ENCODE measurements at places on chromosomes 7 and 10.
A peak's percentile ranks its signal among the peaks of the same experiment; 100 is the strongest.

DNA sequence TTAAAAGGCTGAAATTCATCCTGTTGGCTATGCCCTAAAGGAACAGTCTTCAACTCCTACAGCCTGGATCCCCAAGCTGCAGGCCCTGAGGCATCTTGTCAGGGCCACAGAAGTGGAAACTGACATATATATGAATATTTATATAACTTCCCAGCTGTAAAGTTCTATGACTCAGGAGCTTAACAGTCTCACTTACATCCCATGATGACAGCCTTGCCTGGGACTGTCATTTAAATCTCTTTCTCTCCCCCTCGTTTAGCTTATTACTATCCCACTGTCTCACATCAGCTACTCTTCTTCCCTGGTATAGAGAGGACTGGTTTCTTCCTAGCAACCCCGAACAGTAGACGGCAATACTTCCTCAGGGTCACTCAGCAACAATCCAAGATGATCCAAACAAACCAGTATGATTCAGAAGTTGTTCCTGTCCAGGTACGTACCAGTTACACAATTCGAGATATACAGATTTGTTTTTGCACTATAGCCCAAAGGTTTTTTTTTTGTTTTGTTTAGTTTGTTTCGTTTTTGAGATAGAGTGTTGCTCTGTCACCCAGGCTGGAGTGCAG lies 22.7 kb downstream of the KIAA1549 start:
- DNase-seq, result peak; percentile 19

GRCh38 chr10:64036321-64036930 lies 515.2 kb downstream of the REEP3 start:
- DNase-seq, result no peak

DNA sequence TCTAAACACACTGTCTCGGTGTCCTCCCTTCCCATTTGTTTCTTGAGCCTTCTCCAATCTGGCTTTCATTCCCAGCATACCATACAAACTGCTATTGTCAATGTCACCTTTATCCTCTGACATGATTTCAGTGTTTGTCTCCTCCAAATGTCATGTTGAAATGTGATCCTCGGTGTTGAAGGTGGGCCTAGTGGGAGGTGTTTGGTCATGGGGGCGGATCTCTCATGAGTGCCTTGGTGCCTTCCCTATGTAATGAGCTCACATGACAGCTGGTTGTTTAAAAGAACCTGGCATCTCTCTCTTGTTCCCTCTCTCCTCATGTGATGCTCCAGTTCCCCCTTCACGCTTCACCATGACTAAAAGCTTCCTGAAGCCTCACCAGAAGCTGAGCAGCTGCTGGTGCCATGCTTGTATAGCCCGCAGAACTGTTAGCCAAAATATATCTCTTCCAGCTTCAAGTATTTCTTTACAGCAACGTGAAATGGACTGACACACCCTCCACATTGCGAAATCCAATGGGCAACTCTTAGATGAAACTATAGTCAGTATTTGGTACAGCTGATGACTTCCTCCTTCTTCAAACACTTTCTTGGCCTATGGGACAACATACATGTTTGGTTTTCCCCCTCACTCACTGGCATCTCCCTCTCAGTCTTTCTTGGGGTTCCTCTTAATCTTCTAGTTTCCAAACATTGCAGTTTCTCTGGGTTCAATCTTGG lies 27.8 kb downstream of the RNLS start:
- no peak for DNase-seq

- DNase-seq, result no peak
Observed at GRCh38 chr10:71431239-71432100, 34.8 kb downstream of the CDH23 start.

GRCh38 chr7:150962553-150963399 lies 15.3 kb downstream of the KCNH2 start:
- peak; percentile 23 for DNase-seq

- peak; percentile 48 for DNase-seq
Observed at GRCh38 chr7:79050603-79051002, 402.9 kb downstream of the MAGI2 start.

GRCh38 chr7:118372530-118372929 lies 148.0 kb downstream of the ANKRD7 start:
- DNase-seq, result no peak

DNA sequence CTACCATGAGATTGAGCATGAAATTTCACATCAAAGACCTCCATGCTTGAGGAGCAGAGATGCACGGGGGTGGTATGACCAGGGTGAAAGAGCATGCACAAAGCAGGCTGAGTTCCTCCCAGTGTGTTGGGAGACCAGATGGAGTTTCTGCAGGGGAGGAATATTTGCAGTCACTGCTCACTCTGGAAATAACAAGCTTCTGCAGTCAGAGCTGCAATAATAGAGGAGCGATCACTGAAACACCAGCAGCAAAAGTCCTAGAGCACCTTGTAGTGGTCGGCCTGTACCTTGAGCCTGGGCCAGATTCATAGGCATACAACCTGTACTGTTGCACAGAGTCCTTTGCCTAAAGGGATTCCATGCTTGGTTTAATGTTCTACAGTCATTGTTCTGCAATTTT lies 184.5 kb upstream of the SP8 start:
- no peak for DNase-seq

- peak; percentile 64 for DNase-seq
Observed at GRCh38 chr10:31768467-31768866, 160.2 kb downstream of the ARHGAP12 start.

- no peak for DNase-seq
Observed at GRCh38 chr7:50261593-50261992, 42.9 kb upstream of the IKZF1 start.

DNA sequence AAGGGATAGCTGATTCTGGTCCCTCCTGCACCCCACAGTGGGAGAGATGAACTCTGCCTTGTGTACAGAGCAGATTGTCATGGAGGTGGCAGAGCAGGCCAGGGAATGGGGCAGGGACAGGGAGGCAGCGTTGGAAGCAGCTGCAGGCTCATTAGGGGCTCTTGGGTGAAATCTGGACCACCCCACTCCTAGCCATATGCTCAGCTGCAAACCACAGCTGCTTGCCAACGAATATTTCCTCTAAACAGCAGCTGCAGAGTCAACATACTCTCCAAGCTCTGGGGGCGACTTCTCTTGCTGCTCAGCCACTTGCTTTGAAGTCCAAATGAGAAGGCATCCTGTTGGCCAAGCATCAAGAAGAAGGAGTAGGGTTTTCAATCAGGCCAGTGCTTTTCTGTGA lies 302.3 kb upstream of the AUTS2 start:
- no peak for DNase-seq

GRCh38 chr10:6786579-6787031 lies 206.5 kb upstream of the PRKCQ start:
- DNase-seq, result peak; percentile 71

GRCh38 chr7:49371771-49372170 lies 401.7 kb upstream of the VWC2 start:
- DNase-seq, result no peak

DNA sequence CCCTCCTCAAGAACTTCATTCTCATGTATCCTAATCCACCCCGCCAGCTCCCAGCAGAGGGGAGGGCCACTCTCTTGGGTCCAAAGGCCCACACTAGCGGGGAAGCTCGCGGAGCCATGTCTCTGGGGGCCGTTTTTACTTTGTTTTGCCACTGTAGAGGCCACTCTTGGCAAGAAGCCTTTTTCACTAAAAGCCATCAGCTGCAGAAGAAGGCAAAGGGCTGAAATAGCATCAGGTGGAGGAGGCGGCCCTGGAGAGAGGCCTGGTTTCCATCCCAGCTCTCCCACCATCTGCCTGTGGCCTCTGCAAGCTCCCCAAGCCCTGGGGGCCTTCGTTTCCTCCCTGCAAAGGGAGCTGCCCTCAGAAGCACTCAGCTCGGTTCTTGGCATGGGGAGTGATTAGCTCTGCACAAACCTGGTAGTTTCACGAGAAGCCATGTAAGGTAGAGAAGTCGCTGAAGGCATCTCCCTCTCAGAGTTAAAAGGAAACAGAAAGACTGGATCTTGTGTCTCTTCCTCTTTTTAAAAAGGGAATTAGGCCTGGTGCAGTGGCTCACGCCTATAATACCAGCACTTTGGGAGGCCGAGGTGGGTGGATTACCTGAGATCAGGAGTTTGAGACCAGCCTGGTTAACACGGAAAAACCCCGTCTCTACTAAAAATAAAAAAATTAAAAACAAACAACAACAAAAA lies 70.3 kb downstream of the PARP12 start:
- no peak for DNase-seq

GRCh38 chr7:37493123-37493522 lies 44.5 kb upstream of the ELMO1 start:
- DNase-seq, result no peak

DNA sequence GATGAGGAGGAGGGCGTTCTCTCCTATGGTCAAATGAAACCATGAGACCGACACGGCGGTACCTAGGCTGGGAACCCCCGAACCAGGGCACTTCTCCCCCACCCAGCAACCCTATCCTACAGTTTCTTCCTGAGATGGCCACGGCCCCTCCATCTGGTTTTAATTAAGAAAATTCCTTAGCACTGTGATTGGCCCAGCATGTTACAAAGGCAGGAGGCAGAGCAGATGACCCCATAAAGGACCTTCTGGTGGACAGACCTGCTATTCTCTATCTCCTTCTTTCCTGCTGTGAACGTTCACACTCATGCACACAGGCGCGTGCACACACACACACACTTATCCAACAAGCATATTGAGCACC lies 129.4 kb downstream of the RGS10 start:
- DNase-seq, result peak; percentile 61

DNA sequence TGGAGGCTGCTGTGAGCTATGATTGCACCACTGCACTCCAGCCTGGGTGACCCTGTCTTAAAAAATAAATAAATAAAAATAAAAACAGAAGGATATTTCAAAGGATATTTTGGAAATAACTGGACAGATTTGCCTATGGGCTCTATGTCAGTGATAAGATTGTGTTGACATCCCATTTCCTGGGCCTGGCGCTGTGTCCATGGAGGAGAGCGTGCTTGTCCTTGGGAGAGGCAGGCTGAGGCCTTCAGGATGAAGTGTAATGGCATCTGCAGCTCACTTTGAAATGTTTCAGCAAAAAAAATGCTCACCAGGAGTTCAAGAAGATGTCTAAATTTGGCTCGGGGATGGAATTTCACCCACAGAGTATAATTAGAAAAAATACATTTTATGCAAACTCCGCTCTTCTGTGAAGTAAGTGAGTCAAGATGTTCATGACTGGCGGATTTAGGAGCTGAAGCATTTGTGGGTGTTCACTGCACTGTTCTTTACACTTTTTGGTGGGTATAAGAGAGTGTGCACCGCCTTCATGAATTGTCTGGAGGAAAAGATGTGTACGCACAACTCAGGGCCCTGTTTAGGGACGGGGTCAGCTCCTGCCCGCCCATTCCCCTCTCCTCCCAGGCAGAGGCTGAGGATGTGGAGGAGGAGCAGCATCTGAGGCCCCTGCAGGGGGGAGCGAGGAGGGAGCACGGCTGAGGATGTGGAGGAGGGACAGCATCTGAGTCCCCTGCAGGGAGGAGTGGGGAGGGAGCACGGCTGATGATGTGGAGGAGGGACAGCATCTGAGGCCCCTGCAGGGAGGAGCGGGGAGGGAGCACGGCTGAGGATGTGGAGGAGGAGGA lies 18.5 kb upstream of the FOXL3 start:
- no peak for DNase-seq

GRCh38 chr7:77995717-77996116 lies 197.1 kb downstream of the PHTF2 start:
- DNase-seq, result no peak

DNA sequence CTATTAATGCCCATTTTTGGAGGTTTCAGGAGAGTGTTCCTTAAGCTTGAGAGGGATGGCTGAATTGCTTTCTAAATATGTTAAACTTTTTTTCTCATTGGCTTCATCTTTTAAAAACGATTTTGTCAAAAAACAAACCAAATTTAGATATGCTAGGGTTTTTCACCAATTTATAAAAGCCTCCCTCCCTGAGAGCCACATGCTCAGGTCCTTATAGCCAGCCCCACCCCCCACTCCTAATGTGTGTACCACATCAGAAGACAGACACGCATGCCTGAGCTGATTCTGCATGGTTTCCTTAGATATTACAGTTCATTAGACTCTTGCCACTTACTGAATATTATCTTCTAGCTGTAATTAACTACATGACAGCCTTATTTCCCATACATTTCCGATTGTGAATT lies 2.0 kb downstream of the CUL1 start:
- DNase-seq, result peak; percentile 54

DNA sequence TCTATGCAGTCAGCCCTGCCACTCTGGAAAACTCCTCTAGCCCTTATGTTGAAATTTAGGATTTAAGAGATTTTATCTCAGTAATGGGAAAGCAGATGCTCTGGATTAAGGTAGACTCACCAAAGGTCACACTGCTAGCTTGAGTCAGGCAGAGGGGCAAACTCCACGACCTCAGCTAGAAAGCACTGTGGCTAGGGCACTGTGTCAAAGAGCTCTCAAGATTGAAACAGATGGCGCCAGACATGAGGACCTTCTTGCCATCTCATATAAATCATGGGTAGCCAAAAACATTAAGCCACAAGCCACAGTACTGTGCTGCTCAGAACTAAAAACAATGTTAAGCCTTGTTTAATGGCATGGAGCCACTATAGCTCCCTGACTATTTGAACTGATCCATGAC lies 188.7 kb downstream of the DNAJC1 start:
- DNase-seq, result no peak

- DNase-seq, result peak; percentile 10
Observed at GRCh38 chr10:11009471-11010308, 8.0 kb upstream of the CELF2 start.

DNA sequence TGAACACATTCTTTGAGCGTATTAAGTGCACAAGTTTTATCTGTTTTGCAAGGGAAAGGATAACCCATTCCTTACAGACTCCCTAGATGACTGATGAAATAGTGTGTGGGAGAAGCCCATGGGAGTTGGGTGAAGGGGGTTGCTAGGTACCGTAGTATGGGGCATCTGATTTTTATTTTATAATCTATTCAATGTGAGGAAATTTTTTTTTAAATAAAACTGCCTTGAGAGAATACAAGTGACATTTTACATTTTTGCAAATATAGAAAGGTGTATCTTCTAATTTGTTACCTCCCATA lies 1.4 kb downstream of the BTAF1 start:
- DNase-seq, result peak; percentile 23

- peak; percentile 36 for DNase-seq
Observed at GRCh38 chr7:24722386-24723177, 34.7 kb downstream of the GSDME start.

DNA sequence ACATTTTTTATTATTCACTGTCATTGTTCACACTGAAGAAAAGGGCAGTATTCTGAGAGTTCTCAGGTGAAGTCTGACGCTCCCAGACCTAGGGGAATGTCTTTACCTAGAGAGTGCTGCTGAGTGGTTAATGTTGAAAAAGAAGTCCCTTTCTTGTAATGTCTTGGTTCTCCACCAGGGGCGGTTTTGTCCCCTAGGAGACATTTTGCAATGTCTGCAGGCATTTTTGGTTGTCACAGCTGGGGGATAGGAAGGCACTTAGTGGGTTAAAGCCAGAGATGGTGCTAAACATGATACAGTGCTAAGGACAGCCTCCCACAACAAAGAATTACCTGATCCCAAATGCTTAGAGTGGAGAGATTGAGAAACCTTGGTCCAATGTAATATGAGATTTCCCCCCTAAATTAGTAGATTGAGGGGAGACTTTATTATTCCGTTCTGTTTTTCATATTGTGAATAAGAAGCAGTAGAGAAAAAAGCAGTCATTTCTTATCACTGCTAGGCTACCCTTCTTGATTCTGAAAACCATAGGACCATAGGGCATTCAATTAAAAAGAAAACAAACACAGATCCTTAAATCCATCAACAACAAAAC lies 13.1 kb downstream of the UMAD1 start:
- DNase-seq, result peak; percentile 19

All from EL (cell line).